ENCODE measurements at places on chromosomes 2 and 18. TPM values are rescaled to one million over a fixed set of nuclear protein-coding genes. Genes with fewer than 3 reads are reported as not detected.

DNA sequence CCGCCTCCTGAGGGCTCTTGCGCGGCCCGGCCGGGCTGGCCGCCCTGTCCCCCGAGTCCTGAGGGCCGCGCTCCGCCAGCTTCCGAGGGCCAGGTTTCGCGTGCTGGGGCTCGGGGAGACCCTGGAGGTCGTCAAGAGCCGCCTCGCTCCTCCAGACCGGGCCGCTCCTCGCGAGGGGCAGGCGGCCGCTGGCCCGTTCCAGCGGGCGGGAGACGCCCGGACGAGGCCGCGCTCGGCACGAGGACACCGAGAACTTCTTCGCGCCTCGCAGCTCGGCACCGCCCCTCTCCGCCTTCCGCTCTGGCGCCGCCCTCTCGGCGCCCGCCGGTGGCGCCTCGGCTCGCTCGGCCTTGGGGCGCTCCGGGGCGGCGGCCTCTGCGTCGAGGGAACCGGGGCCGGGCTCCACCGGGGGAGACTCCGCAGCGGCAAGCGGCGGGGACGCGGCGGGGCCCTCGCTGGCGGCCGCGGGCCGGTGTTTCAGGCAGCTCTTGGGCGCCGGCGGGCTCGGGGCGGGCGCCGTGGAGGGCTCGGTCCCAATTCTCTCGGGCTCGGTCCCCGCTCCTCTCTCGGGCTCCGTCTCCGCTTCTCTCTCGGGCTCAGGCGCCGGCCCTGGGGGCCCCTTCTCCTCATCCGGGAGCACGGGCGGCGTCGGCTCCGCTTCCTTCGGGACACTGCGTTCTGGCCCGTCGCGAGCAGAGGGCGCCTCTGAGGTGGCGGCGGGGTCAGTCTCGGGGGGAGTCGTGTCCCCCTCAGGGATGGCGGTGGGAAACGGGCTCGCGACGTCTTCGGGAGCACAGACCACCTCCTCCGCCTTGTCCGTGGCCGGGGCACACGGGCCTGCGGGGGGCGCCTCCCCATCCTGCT, 91.6 kb upstream of the MGAT4A start:
- no peak for DNase-seq

GRCh38 chr2:47174733-47175361, 19.7 kb upstream of the STPG4 start:
- DNase-seq, result no peak

DNA sequence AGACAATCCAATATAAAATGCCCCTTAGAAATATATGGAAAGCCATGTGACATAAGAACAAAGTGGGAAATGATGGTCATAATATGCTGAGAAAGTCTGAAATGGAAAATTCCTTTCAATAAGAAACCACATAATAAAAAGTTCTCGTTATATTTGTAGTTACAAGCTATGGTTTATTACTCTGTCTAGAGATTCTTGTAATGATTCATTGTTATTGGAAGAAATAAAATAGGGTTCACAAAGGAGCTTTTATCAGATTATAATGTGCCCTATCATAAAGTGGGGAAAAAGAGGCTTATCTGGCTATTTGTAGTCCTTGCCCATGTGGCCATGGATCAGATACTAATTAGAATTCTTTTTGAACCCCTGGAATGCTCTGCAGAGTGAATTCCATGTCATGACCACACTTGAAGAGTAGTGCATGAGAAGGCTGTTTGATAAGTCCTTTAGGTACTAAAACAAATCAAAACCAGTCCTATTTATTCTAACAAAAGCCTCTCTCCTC, 420.7 kb upstream of the NRP2 start:
- DNase-seq, result no peak

DNA sequence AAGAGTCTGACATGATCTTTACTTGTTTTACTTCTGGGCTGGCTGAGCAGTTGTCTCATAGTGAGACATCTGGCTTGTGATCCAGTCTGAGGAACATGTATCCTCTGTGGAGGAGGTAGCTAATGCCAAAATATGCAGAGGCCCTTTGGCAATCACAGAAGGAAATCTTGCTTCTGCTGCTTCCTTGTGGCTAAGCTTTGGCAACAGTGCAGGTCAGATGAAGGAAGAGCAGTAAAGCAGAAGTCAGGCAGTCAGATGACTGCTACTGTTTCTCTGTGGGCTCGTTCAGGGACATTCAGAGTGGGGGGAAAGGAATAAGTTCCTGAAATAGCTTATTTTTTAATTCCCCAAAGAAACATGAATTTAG, 22.3 kb downstream of the DOK1 start:
- no peak for DNase-seq

GRCh38 chr2:145094370-145094769, 574.5 kb upstream of the ZEB2 start:
- no peak for DNase-seq

GRCh38 chr2:151770995-151771394, 36.7 kb upstream of the NEB start:
- no peak for DNase-seq

Gene ATOH8
- 29.4 TPM for total RNA-seq

- no peak for DNase-seq
These were observed 108.1 kb downstream of the FHOD3 start for GRCh38 chr18:36405611-36406010.

DNA sequence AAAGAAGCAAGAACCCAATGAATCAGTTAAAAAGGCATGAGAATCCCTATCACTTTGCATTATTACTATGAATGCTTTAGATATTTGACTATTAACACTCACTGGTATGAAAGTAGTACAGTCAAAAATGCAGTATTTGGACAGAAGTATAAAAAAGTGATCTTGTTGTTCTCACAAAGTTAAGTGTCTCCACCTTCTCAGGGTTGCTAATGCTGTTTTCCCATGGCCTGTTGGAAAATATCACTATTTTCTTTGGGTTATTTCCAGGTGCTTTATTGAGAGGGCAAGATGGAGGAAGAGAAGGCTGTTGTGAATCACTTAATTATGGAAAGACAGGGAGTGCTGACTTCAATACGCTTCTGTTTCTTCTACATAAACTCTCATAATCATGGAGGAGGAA, 13.6 kb upstream of the CREB1 start:
- no peak for DNase-seq

DNA sequence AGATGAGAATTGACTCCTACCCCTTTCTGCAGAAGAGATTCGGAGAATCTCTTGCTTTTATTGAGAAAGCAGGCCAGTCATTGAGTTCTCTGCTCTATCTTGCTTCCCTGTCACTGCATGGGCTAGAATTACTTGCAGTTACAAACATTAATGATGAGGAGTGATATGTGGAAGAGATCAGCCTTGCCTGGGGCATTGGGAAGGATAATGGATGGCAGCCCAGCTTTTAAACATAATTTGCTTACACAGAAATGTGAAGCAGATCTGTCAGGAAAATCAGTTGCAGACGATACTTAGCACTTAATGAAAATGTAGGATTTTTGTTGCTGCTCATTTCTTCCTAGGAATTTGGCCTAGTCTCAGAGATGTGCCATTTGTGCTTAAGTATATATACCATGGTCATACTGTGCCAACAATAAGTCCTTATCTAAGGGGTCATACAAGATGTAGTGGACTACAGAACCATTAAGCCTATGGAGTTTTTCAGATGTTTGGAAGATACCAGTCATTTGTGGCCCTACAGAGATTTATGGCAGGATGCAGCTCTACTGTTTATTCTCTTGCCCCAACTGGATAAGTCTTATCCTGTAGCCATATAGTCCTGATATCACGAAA, 92.7 kb downstream of the XRCC5 start:
- no peak for DNase-seq

GRCh38 chr2:159807183-159808031, 9.4 kb upstream of the CD302 start:
- no peak for DNase-seq

GRCh38 chr2:157838442-157839161, 37.5 kb downstream of the ACVR1 start:
- no peak for DNase-seq

DNA sequence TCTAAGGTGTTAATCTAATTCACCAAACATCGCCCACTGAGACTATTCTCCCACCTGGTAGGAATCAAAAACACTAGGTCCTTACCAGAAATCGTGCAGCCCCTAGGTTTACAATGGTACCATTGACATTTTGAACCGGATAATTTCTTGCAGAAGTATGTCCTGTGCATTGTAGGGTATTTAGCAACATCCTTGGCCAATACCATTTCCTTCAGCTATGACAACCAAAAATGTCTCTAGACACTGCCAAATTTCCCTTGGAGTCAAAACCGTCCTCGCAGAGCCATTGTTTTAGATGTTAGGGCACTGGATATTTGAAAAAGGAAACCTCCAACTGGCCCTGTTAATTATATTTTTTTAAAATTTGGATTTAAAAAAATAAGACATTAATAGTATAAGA, 3.8 kb downstream of the VPS54 start:
- no peak for DNase-seq

Gene ANKRD62
- total RNA-seq, result not detected

GRCh38 chr2:240920783-240921231, 14.7 kb downstream of the CROCC2 start:
- no peak for DNase-seq

GRCh38 chr18:32530947-32531651, 60.4 kb upstream of the GAREM1 start:
- no peak for DNase-seq

DNA sequence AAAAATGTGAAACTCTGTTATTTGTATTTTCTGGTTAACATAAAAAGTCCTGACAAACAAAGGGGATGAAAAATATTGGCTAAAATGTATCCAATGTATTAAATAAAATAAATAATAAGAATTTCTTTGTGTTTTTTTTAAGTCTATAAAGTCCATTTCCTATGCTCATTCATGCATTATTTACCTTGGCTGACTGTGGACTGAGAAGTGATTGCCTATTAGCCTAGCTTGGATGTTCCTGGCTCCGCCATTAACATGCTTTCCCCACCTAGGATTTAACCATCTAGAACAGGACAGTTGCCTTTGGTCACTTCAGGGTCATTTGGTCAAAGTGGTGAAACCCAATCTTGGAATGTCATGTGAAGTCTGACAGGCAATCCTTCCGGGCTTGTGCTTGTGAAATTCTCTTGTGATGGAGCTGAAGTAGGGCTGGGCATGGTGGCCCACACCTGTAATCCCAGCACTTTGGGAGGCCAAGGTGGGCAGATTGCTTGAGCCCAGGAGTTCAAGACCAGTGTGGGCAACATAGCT, 60.4 kb upstream of the TANC1 start:
- no peak for DNase-seq

DNA sequence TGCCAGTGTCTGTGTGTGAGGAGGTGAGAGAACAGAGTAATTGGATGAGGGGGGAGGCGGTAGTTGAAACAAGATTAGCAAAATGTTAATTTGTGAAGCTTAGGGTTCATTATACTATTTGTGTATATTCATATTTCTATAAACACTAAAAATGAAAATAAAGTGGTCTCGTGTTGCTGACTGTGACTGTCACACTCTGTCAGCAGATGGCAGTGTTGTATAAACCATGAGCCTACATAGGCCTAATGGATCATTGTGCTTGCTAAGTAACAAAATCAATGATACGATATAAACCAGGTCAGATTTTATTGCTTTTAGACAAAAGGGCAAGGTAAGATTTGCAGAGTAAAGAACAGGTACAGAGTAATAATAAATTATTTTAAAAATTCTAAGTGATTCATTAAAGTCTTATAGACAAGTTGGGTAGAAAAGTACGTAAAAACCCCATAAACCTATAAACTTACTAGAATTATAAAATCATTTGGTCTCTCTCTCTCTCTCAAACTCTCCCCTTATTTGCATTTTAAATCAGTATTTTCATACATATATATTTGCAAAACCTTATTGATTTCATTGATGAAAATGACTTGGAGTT, 182.7 kb downstream of the RPIA start:
- DNase-seq, result no peak

DNA sequence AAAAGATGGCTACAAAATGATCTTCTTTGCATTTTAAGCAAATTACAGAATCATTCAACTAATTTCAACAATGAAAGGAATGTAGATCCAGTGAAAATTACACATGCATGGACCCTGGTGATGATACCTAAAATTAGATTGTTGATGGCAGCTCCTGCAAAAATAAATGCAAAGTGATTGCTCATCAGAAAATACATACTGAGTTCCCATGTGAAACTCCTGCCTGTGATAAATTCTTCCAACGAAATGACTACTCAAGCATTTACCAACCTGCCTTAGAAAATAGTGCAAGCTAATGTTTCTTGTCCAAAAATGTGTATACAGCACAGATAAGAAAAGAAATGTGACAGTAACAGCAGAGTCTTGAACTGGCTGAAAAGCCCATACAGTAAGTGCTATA, 300.0 kb upstream of the REV1 start:
- no peak for DNase-seq

Gene OSR1
- total RNA-seq, result 12.8 TPM

DNA sequence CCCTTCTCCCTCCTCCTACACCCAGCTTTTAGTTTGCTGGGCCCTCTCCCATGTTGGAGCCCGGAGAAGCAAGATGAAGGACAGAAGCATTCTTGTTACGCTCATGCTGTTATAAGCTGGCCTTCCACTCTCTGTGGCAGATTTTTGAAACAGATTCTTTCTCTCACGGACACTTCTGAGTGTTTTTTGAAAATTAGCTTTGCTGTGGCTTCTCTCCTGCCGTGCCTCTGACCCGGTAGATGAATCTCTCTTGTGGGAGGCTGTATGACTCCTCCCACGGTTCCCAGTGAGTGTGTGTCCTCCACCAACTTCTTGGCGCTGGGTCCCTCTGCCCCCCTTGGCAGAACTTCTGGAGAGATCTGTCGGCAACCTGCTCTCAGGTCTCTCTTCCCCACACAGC, 269.3 kb upstream of the MYT1L start:
- DNase-seq, result no peak

Gene MTA3
- 29.6 TPM for total RNA-seq

GRCh38 chr2:230775737-230776136, 63.1 kb downstream of the CAB39 start:
- no peak for DNase-seq

DNA sequence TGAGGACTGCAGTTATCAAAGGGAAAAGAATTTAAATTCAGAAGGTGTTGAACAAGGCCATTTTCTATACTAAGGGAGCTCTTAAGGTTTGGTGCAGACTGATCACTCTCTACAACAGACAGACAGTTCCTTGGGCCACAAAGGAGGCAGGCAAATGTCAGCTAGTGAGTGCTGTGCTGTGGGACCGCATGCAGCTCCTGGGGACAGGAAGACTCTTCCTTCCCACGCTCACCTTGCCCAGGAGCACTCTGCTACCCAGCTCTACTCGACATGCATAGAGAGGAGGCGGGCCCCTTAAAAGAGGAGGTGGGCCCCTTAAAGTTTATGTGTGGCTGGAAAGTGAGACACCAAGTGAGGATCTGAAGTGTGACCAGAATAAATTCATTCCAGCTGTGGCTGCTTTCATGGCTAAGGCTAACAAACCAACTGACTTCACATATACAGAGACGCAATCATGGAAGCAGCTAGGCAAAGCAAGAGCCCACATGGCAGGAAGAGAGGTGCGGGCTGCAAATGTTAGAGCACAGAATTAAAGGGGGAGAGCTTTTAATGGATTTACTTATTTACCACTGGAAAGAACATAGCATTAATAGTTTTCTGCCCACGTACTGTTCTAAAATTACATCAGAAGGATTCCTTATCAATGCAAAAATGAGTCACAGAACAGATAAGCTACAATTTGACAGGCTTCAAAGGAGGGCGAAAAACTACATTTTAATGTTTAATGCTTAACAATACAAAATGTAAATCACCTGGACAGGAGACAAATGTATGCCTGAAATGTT, 101.4 kb upstream of the RNU4ATAC start:
- DNase-seq, result no peak

- DNase-seq, result no peak
These were observed 10.7 kb upstream of the NFE2L2 start for GRCh38 chr2:177275040-177275742.
